AG10803 (cell line): ENCODE measurements at places on chromosomes 7 and 10.

- DNase-seq: no peak
Observed at GRCh38 chr7:147276106-147276505, 1159.5 kb downstream of the CNTNAP2 start.

DNA sequence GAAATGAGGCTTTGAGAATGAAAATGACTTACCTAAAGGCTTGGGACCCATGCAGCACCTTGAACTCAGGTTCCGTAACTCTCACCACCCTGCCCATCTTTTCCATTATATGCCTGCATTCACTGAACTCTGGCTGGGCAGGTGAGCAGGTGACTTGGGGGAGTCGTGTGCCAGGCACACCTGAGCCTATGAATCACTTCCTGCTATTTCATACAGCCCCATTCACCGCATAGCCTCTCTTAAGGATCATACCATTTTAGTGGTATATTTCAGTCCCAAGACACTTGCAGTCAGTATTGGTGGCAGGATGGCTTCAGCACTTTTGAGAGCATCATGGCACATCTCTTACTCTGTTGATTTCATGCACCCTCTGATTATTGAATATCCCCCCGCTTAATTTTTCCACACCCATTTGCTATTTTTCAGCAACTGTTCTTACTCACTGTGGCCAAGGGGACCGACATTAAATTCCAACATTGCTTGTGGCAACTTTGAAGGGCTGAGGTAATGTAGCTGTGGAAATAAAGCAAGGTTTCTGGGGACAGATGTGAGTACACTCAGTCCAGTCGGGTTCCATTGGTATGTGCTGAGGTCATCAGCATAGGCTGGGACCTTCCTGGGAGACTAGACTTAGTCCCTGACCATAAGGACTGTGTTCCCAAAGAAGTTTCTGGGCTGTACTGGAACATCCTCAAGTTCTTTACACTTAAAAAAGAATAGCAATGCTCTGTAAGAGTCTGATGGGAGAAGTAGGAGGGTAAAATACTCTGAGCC lies 39.8 kb upstream of the ZNF438 start:
- peak; percentile 89 for DNase-seq

- no peak for DNase-seq
Observed at GRCh38 chr10:4850397-4850796, 24.4 kb downstream of the AKR1E2 start.

DNA sequence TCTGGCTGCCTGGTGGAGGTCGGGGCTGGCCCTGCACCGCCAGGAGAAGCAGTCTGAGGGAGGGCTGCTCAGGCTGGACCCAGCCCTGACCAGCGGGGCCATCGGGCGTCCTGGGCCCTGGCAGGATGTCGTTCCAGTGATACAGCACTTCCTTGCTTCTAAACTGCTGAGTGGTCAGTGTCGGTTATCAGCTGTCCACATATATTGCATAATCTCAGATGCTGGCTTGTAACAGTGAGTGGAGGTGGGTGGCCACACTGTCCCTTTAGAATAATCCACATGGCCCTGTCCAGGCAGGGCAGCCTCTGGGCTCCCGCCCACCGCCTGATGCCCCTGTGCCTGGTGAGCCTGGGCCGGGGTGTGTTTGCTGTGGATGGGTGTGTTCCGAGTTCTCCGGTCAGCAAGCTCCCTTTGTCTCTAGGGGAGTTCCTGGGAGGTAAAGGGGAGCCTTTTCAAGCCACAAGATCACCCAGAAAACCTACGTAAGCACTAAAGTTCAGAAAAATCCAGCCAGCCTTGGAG lies 86.1 kb downstream of the LHPP start:
- DNase-seq: no peak

- no peak for DNase-seq
Observed at GRCh38 chr7:150823484-150824126, 23.0 kb downstream of the TMEM176A start.

DNA sequence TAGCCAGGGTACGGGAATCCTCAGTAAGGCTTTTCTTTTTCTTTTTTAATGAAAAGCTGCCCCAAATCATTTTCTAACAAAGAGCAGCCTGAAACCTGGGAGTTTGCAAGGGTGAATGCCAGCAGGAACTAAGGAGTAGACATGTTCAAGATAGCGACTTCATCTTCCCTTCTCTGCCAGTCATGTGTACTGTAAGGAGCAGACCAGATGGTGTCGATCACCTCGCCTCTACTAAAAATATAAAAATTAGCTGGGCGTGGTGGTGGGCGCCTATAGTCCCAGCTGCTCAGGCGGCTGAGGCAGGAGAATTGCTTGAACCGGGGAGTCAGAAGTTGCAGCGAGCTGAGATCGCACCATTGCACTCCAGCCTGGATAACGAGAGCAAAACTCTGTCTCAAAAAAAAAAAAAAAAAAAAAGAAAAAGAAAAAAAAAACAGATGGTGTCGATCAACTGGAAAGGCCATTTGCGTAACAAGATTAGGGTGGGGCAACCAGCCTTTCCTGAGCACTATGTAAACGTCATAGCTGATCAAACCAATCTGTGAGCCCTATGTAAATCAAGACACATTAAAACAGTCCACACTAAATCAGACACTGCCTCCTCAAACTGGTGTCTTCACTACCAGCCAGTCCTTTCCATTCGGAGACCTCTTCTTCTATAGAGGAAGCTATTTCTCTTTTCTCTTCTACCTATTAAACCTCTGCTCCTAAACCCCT lies 33.8 kb downstream of the NOLC1 start:
- DNase-seq: peak; percentile 57

DNA sequence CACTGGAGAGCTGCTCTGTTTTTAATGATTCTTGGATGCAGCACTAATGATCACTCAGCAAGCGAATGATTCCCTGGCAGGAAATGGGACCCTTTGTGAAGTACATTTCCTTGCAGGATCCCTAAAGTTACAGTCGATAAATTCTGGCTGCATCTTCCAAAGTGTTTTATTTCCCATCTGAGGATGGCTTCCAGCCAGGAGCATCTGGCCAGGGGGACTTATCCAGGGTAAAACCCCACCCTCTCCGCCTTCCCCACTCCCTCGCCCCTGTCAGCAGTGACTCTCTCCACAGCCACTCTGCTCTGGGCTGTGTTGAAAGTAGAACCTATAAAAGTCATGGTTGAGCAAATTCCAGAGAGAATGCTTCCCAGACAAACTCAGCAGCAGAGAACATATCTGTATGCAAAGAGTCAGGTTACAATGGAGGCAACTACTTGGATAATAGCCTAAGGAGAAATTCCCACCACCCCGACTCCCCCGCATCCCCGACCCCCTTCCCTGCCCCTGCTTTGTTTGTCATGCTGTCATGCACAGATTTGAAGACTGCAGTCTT lies 111.0 kb upstream of the ANLN start:
- DNase-seq: peak; percentile 70

DNA sequence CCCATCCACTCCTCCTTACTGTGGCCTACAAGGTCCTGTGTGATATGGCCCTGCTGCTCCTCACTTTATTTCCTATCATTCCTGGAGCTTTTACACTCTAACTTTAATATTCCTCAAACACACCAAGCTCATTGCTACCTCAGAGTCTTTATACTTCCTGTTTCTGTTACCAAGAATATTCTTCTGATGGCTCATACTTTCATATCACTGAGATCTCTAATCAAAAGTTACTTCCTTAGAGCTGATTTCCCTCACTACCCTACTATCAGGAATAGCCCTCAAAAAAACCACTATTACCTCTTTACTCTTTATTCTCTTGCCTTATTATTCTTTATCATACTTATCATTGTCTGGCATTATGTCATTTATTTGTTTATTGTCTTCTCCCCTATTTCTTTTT lies 5.8 kb upstream of the PPP3CB start:
- DNase-seq: no peak

GRCh38 chr7:147079921-147080420 lies 963.4 kb downstream of the CNTNAP2 start:
- no peak for DNase-seq

- no peak for DNase-seq
Observed at GRCh38 chr10:30228417-30229036, 120.6 kb downstream of the MTPAP start.

GRCh38 chr7:40760987-40761386 lies 626.2 kb downstream of the SUGCT start:
- DNase-seq: no peak

GRCh38 chr7:7209412-7210050 lies 27.2 kb downstream of the C1GALT1 start:
- DNase-seq: no peak

DNA sequence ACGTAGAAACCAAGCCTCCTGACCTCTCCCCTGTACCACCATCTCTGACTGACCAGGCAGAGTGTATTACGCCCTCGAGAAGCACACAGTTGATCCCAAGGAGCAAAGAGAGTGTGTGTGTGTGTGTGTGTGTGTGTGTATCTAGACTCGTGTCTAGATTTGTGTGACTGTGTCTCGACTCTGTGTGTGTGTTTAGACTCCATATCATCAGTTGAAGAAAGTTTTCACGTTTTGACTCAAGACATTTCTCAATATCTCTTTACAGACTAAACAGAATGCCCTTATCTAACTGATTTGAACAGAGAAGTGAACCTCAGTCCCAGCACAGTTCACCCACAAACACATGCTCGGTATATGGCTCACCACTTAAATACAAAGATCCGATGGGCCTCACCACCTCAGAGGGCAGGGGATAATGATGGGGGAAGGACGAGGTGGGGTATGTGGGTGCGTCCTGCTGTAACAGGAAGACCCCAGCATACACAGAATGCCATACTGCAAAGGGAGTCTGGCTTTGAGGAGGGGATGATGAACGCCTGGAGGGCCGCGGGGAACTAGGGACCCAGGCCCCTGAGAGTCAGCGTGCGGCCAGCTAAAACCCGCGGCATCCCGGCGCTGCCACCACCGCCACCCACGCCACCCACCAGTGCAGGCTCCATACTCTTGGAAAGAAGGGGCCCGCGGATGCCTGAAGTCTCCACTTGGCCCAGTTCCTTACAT lies 780 bp downstream of the ALDH18A1 start:
- peak; percentile 35 for DNase-seq

DNA sequence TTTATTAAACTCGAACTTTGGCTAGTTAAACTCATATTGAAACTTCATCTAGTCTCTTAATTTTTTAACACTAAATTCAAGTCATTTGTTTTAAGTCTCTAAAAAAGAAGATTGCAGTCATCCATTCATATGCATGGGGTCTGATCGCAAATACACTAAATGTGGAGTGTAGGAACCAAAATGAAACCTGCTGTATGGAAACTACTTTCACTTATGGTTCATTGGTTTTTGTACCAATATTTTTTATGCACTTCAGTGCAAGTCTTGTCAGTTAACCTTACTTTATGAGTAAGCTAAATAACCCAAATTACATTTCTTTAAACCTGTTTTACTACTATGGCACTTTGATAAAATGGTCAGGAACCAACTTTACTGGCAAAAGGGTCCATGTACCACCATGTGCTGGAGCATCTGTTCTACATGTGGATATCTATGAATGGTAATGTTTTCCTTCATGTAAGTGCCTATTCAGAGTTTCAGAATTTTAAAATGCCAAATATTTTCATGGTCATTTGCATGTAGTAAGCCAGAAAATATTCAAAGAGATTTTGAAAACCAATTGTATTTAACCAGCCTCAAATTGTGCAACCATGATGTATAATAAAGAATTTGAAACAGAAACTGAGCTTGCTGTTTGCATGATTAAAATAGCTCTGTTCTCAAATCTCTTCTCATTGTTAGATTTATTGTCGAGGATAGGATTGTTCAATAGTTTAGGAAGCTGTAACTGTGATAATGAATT lies 7.6 kb upstream of the SUPV3L1 start:
- peak; percentile 74 for DNase-seq

DNA sequence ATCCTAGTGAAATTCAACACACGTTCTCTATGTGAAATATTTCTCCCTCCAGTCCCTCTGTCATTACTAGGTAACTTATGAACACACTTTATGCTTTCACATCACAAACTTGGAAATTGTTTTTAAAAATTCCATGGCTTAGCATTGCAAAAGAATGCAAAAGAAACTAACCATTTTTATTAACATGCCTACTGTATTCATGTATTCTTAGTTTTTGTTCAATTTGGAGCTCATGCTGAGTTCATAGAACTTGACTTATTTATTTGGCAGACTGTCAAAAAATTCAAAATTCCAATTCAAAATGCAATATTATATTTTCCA lies 155.0 kb upstream of the SEMA3C start:
- DNase-seq: no peak

- peak; percentile 21 for DNase-seq
Observed at GRCh38 chr10:113340282-113340681, 212.6 kb upstream of the HABP2 start.

DNA sequence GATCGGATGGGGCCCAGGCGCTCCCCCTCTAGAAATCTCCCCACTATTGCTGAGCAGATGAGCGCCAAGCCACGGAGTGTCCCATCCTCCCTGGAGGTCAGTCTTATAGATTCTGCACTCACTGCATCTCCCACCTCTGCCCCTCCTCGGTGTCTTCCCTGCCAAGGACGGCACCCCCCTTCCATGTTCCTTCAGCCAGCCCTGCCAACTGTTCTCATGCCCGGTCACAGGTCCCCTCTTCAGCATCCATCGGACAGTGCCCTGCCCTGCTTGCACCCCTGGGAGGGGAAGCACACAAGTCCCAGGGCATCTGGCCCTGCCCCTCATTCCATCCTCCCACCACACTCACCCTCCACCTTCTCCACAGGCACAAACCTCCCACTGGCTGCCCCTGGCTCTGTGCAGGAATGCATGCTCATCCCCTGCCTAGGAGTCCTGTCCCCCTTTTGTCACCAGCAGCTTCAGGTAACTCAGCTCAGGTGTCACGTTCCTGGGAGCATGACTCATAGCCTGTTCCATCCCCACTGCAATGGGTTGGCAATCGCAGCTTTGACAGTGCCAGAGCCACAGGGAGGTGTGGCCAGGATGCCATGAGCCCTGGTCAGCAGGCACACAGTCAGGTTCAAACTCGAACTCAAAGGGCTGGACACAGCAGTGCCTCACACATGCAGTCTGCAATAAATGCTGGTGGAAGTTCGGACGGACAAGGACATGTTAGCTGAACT lies 234.7 kb upstream of the TCERG1L start:
- DNase-seq: no peak

- no peak for DNase-seq
Observed at GRCh38 chr7:55307123-55307916, 57.8 kb upstream of the LANCL2 start.

DNA sequence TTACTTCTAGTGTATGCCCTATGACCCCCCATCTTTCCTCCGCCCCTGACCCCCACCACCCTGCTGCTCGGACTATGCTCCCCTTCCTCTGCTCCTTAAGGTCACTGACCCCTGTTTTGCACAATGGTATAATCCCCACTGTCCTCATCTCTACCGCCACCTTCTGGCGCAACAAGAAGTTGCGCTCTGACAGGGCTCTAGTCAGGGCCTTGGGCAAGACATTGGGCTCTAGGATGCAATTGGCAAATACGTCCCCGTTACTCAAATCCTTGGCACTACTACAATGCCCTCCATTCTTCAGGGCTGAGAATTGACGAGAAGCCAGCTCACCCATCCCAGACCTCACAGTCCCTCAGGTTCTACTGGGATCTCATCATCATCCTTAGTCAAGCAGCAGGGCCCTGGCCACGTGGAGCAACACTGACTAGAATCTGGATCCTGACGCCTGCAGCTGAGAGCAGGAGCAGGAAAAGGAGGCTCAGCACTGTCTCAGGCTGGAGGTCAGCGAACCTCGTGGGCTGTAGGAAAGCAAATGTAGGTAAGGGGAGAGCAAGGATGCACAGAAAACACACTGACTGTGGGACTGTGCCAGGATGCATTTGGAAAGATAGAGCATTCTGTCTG lies 10.6 kb downstream of the LRIT2 start:
- DNase-seq: no peak
